ENCODE measurements at places on chromosomes 4 and X.

- no peak for DNase-seq
Observed at GRCh38 chr4:80831383-80832361, 198.8 kb upstream of the BMP3 start.

DNA sequence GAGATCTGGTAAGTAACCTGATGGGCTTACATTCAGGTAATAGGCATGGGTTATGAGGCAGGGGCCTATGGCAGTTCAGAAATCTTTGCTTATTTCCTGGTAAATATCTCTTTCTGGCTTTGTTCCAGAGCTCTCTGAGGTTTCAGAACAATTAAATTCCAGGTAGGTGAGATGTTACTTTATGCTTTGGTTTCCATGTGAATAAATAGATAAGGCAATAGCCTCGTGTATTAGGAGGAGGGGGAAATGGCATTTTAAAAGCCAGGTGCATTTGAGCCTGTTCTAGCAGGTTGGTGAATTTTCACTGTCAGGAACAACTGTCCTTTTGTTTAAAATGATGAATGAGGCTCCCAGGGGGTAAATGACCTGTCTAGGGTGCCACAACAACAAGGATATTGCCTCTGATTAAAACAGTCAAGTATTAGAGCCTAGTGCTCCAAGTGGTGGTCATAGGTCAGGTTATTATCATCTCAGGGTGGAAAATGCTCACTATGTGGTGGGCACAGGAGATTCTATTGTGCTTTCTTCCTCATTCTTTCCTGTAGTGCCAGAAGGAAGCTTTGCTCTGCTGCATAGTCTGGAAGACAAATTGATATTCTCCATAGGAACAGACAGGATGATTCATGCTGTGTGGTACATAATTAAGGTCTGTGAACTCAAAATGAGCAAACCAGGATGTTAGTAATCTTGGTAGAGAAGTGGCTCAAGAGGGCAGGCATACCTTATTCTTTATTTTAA is 296.2 kb downstream of the INPP4B start:
- no peak for DNase-seq

DNA sequence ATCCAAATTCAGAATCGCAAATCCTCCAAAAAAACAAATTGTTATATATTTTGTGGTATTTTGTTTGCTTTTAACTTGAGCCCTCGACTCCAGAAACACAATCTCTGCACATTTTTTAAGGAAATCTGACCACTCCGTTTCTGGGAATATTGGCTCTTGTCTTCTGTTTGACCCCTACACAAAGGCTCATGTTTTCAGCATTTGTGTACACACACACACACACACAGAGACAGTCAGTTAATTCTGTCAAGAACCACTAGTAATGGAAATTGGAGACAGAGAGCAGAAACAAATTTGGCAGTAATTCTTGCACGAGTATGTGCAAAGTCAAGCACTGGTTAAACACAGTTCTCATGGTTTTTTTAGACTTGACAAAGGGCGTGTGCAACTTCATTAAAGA is 115.4 kb downstream of the AFAP1 start:
- DNase-seq, result no peak

DNA sequence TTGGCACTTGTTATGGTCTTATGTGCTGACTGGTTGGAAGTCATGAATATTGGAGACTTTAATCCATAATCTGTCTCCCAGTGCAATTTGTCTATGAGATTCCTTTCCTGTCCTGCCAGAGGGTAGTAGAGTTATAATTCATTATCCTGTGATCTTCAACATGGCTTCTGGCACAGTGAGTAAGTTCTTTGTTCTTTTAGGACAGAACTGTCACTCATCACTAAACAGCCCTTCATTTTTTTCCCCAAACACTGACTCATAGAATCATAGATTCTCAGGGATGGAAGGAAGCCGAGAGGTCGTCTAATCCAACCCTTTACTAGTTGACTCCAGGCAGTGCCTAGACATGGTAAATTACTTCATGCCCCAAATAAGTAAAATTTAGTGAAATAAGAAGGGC is 78.4 kb downstream of the LUZP4 start:
- DNase-seq, result no peak

GRCh38 chr4:145195167-145195952 is 15.0 kb upstream of the OTUD4 start:
- DNase-seq, result no peak

- DNase-seq, result no peak
Observed at GRCh38 chrX:47420265-47420664, 49.9 kb downstream of the ZNF157 start.

DNA sequence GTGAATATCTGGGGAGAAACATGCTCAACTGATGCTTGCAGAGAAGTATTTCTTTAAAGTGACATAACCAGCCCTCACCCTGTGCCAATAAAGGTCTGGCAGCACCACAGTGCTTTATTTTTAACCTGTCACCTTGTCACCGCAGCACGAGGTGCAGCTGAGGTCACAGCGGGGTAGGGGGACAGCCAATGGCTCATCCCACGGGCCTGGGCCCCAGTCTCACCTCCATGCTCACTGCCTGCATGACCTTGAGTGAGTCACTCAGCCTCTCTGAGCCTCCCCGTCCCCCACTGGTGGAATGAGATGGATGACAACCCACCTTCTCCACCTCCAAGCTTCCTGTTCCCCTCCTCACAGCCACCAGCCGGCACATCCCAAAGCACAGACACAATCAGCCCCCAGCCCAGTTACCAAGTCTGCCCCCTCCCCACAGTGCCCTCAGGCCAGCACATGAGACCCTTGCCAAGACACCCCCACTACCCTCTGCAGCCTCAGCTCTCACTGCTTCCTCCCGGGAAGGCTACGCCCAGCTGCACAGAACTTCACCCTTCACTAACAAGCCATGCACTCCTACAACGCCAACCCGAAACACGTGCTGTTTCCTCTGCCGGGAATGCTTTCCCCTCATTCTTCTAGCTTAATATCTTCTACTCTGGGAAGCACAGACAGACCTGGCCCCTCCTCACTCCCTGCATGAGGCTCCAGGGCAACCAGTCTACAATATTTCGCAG is 24.9 kb upstream of the MAN2B2 start:
- no peak for DNase-seq

DNA sequence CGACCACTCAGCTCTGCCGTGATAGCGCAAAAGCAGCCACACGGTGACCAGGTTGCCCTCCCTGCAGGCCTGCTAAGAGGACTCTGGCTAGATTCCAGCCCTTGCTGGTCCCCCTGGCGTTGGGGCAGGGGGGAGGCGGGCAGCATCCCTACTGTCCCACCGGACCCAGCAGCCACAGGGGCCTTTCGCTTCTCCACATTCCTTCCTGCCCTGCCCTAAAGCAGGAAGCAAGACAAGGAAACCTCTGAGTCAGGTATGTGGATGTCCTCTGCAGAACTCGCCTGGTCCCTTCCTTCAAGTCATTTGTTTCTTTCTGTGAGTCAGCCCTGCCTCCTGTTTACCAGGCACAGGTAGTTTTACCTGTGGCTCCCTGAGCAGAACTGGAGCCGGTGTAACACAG is 60.2 kb upstream of the CLDN34 start:
- no peak for DNase-seq

- DNase-seq, result no peak
Observed at GRCh38 chrX:120286733-120287512, 24.3 kb downstream of the TMEM255A start.

- no peak for DNase-seq
Observed at GRCh38 chr4:107858158-107858742, 33.5 kb downstream of the SGMS2 start.

DNA sequence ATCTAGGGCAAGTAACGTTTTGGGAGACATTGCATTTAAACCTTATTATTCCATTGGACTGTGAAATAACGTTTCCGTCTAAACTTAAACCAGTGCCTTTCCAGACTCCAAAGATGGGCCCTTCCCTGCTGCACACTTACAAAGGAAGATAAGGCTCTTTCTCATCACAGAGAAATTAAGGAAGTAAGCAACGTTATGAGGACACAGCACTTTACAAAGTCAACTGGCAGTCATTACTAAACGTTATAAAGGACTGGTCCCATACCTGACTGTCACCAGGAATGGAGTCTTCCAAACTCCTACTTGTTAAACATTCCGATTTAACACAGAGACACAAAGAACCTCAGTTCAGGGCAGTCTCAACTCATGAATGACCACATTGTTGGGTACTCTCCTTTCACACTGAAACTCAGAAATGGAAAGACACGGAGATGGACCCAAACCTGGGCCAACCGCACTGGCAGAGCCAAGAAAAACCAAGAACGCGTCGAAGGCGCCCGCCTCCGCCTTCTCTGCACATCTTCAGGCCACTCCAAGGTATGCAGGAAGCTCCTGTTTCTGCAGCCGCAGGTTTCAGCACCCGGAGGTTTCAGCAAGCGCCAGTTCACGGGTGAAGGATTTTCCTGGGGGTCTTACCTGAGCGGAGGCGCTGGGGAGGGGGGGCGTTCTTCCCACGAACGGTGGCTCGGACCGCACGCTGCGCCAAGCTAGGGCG is 670 bp downstream of the PAPSS1 start:
- DNase-seq, result no peak
